NCI-H1092 treated with DMSO at 0.1 percent for 48 hours (cell line): ENCODE measurements at places on chromosomes 3 and 15.

GRCh38 chr3:127275287-127275781 lies 12.5 kb downstream of the PRR20G start:
- no peak for DNase-seq

DNA sequence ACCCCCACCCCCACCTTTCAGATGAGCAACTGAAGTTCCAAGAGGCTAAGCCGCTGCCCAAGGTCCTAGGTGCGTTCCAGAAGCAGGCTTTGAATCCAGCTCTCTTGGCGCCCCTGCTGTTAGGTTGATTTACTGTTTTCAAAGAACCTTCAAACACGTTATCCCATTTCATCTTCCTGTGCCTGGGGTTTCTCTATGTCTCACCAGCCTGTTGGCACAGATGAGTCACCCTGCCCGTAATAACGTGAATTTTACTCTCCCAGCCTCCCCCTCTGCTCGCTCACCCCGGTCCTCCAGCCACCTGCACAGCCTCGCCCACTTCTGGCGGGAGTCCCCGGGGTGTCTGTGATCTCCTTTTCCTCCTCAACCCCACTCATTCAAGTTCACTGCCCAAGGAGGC lies 13.0 kb upstream of the TSEN2 start:
- no peak for DNase-seq

DNA sequence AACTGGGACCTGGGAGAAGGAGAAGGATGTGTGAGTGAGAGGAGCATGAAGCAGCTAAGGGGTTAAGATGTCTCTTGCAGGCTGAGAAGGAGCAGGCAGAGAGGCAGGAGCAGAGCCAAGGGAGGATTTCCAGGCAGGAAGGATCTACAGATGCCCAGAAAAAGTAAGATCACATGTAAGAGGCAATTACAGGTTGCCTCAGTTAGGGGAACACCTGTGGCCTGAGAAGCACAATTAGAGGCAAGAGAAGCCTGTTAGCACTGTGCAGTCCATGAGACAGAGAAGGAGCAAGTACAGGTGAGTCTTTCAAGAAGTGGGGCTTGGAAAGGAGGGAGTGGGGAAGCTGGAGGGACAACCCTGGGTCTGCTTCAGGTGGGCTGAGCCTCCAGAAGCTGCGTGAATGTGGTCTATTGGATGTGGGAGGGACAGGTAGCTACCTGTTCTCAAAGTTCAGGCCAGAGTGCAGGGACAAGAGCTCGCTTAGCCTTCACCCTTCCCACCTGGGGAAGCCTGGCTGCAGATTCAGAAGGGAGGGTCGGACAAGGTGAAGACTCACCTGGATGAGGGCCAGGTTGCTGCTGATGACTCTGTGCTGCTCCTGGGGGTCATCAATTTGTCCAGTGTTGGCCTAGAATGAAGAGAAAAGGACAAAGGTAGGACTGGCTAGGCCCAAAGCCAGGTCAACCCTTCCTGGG lies 50.7 kb downstream of the SLC41A3 start:
- DNase-seq = no peak

DNA sequence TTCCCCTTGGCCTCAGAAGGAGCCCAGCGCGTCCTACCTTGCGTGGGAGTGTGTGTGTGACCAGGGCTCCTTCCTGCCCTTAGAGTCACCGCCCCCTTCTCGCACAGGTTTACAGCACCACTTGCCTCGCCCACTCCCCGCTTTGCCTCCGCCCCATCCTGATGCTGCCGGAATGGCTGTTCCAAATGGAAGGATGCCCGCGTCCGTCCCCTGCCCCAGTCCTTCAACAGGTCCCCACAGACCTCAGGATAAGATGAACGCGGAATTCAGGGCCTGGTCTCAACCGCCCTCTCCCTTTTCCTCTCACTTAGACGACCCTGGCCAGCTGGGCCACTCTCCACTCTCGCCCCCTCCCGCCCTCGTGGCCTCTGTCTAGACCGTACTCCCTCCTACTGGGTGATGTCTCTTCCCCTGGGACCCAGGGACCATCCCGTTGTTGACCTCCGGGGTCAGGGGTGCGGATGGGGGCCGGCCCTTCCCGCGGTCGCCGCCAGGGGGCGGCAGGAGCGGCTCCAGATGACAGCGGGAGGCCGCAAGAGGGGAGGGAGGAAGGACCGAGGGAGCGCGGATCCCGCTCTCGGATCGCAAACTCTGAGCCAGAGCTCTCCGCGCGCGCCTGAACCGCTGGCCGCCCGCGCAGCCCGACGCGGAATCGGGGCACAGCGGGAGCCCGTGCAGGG lies at the start of gene THSD4:
Gene THSD4, plus strand, starts transcription at position 585 of the 680 bp plus-strand sequence.
- peak; percentile 2 for DNase-seq

DNA sequence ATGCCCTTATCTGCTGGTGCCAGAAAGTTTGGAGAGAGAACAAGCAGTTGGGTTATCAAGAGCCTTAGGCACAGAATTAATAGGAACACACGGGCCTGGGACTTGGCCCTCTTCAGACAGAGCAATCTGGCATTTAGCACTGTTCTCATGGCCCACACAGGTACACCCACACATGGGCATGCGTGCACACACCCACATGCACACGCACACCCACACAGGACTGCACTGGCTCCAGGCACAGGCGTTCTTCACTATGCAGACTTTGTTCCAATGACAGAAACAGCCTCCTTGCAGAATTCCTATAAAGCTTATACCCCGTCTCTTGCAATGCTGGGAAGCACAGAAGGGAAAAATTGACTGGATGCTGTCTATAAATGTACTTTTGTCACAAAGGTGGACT lies 36.3 kb downstream of the TMEM44 start:
- DNase-seq = no peak

DNA sequence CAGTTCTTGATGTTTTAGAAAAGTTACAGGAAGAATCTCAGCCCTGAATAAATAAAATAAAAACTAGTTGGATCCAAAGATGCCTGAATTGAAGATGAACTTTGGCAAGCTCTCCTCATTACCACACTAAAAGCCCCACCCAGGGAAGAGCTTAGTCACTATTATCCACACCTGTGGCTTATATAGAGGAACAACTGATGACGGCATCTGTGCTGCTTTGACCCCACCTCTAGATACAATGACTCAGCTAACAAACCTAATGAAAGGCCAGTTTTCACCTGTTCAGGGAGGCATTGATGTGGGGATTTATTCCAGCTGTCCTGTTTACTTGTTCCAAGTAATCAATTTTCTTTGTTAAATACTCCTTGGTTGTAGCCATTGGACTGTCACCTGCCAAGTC lies 604.7 kb upstream of the EPHA6 start:
- DNase-seq = no peak

- DNase-seq = no peak
Observed at GRCh38 chr3:21747966-21748555, 2.9 kb downstream of the ZNF385D start.
